ENCODE measurements at places on chromosomes 12 and 14.

GRCh38 chr12:52442600-52443061, 8.5 kb upstream of the KRT75 start:
- DNase-seq: no peak

DNA sequence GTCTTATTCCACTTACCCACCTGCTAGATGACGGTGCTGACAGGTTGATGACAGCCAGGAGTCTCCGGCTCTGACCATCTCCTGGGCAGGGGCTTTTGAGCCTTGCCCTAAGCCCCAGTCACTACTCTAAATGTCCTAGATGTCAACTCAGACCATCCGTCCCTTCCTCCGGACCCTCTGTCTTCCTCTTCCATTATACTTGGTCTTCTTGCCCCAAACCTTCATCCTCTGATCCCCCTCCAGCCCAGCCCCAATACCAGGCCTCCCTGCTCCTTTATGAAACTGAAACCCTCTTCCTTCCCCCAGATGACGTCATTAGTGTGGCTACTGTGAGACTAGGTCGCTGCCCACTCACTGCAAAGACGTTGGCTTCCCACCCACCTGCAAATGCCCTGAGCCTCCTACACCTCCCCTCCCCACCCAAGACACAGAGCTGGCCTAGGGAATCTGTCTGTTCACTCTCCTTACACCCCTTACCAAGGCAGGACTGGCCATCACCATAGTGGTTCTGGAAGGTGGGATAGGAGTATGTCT, 10.1 kb downstream of the KRT71 start:
- no peak for DNase-seq

DNA sequence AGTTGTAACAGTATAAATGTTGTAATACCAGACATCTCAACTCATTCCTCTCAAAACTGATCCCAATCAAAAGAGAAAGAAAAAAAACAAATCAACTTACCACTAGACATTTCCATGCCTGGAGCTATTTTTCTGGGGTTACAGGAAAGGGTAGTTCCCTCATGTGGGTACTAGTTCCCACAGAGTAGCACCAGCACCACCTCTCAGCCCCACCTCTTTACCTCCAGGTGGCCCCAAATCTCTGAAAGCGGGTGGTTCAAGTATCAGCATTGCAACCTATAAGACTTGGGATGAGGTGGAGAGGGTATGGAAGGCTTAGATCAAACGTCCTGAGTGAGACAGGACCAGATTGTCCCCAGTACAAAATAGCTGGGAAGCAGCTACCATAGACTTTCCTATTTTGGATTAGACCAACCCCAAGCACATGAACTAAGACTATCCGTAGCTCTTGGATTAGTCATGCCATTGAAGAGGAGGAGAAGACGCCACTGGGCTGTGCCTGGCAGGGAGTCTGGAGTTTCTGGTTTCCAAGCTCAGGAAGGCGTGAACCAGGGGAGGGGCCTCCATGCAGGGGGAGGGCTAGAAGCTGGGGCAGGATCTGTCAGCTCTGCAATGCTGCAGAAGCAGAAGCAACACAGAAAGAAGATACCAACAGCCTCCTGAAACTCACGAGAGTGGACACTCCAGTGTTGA, at the start of gene SLC39A2:
TSS of gene SLC39A2 (plus strand) at position 620 of the 693 bp plus-strand sequence. CDS start 154 bp downstream, outside the sequence.
- no peak for DNase-seq

GRCh38 chr12:60803147-60803546, 1207.3 kb downstream of the SLC16A7 start:
- no peak for DNase-seq

- DNase-seq: no peak
Measured at GRCh38 chr14:51073731-51074130, 21.2 kb downstream of the TRIM9 start.
